ENCODE measurements at places on chromosomes 16 and 17.

DNA sequence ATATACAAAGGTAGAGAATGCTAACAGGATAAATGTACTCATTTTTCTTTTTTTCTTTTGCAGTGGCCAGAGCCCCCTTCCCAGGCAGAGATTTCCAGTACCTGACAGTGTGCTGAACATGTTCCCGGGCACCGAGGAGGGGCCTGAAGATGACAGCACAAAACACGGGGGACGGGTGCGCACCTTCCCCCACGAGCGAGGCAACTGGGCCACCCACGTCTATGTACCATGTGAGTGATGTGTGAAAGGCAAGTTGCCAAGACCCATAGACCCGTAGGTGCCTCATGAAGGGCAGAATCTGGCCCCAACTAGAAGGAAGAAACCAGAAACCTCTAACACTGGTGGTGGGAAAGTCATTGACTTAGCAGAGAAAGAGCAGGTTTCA lies 1.2 kb downstream of the USB1 start:
- H3K27me3 ChIP-seq, result no peaks in the 10 kb centered on the region
- peaks cover 6% of the 10 kb centered on the region for H3K36me3 ChIP-seq
- no peak overlapping the region for H3K4me3 ChIP-seq
- DNase-seq, result no peak
- no peak overlapping the region for H3K27ac ChIP-seq
- peaks cover 48% of the 10 kb centered on the region for H3K4me1 ChIP-seq

DNA sequence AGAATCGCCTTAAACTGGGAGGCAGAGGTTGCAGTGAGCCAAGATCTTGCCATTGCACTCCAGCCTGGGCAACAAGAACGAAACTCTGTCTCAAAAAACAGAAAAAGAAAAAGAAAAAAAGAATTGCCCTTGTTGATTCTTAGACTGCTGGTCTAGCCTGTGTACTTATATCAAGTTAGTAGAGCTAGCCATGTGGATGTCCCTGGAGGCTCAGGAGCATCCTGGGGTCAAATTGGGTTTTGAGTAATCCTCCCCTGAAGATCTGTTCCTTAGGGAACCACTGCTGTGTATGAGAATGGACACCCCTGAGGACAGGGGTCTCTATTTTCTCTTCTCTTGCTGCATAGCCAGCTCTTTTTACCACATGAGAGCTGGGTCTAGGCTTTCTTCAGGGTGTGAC lies 21.5 kb downstream of the SLC7A6OS start:
- H3K27ac ChIP-seq, result peak overlapping the region; percentile 80
- no peak overlapping the region for H3K4me3 ChIP-seq
- no peaks in the 10 kb centered on the region for H3K4me1 ChIP-seq
- no peaks in the 10 kb centered on the region for H3K27me3 ChIP-seq
- no peak for DNase-seq
- H3K36me3 ChIP-seq, result peaks cover 19% of the 10 kb centered on the region

DNA sequence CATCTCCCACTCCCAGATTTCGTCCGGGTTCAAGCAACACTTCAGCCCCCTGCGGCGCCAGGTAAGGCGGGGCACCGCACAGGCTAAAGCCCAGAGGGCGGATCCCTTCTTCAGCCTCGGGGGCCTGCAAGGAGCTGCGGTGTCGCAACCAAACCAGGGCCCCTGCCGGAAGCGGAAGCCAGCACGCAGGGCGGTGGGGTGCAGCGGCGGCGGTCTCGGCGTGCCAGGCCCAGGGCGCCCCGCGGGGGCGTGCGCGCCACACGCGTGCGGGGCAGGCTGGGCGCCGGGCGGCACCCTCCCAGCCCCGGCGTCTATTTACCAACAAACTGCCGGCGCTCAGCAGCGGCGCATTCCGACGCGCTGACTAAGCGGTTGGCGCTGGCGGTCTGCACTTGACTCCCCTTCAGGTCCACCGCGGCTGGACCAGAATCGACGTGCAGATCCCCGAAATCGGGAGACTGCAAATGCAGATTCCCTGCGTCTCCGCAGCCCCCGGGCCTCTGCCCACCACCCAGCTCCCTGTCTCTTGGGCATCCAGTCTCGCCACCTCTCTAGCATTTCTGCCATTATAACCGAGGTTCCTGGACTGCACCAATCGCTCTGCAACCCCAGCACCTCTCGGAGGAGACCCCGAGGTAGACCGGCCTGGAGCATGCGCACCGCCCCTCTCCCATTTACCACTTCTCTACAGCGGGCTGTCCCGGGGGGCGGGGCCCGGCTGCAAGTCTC lies 421 bp upstream of the DLX4 start:
- no peak for DNase-seq
- H3K4me3 ChIP-seq, result peak overlapping the region; percentile 50
- peaks cover 21% of the 10 kb centered on the region for H3K27me3 ChIP-seq
- H3K4me1 ChIP-seq, result no peaks in the 10 kb centered on the region
- no peak overlapping the region for H3K27ac ChIP-seq

DNA sequence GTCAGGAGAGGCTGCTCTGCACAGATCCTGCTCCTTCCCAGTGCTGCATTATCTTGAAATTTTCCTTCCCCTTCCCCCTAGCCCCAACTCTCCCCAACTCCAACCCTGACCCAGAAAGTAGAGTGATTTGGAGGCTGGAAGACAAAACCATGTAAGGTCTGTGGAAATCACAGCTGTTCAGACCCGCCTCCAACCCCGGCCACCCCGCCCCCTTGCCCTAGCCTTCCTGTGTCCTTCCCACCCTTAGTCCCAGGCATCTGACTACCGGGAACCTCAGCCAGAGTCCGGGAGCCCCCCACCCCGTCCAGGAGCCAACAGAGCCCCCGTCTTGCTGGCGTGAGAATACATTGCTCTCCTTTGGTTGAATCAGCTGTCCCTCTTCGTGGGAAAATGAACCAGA lies at the start of gene AOC3:
Gene AOC3, plus strand, starts transcription at position 246 of the 400 bp plus-strand sequence. Its CDS starts 145 bp downstream, at position 391.
- H3K27me3 ChIP-seq, result no peaks in the 10 kb centered on the region
- H3K36me3 ChIP-seq, result peaks cover 9% of the 10 kb centered on the region
- H3K4me1 ChIP-seq, result peaks cover 55% of the 10 kb centered on the region
- DNase-seq, result peak; percentile 66
- peak within 1 kb of the TSS; percentile 62 for H3K4me3 ChIP-seq
- peak within 1 kb of the TSS; percentile 90 for H3K27ac ChIP-seq

DNA sequence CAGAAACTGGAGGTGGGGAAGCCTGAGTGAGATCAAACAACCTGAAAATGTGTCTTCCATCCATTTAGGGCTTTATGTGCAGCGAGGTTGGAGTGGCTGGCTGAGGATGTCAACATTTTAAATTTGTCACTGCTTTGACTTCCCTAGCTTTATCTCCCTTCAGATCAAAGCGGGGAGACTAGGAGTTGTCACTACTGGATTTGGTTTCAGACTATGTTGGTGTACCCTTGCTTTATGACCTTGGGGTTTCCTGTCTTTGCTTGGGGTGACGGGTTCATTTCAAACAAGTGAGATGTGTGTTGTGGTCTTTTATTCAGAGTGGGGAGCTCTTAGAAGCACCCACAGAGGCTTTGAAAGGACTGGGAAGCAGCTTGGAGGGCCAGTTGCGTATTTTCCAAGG lies 25.6 kb downstream of the MSI2 start:
- no peak for DNase-seq
- H3K27ac ChIP-seq, result no peak overlapping the region
- peaks cover 13% of the 10 kb centered on the region for H3K36me3 ChIP-seq
- no peak overlapping the region for H3K4me3 ChIP-seq

DNA sequence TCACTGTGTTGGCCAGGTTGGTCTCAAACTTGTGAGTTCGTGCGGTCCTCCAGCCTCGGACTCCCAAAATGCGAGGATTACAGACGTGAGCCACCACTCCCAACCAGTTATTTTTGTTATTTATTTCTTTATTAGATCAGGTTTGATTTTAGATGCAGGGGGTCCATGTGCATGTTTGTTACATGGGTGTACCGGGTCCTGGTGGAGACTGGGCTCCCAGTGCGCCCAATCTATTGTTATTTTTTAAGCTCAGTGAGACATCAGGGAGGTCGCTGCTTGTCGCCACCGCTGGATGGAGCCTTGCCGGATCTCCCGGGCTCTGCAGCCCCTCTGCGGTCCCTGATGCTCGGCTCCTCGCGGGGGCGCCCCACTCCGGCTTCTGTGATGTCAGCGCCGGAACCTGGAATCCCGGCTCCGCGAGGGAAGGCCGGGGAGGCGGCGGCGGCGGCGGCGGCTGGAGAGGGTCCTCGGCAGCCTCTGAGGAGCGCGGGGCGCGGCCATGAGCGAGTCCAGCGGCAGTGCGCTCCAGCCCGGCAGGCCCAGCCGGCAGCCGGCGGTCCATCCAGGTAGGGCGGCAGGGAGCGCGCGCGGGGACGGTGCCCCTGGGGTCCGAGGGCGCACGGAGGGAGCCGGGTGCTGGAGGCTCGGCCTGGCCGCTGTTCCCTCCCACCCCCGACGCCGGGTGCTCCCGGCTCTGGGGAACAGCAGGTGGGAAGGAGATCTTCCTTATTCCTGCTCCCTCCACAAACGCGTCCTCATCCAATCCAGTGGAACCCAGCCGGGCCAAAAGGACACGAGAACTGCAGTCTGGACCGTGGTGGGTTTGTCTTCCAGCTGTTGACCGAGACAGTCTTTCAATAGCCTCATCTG lies at the start of gene TMC7:
Gene TMC7, plus strand, starts transcription at position 370 of the 870 bp plus-strand sequence. Its CDS starts 130 bp downstream, at position 500.
- H3K27me3 ChIP-seq, result no peaks in the 10 kb centered on the region
- peak within 1 kb of the TSS; percentile 28 for H3K27ac ChIP-seq
- H3K36me3 ChIP-seq, result no peaks in the 10 kb centered on the region
- H3K4me1 ChIP-seq, result peaks cover 7% of the 10 kb centered on the region

DNA sequence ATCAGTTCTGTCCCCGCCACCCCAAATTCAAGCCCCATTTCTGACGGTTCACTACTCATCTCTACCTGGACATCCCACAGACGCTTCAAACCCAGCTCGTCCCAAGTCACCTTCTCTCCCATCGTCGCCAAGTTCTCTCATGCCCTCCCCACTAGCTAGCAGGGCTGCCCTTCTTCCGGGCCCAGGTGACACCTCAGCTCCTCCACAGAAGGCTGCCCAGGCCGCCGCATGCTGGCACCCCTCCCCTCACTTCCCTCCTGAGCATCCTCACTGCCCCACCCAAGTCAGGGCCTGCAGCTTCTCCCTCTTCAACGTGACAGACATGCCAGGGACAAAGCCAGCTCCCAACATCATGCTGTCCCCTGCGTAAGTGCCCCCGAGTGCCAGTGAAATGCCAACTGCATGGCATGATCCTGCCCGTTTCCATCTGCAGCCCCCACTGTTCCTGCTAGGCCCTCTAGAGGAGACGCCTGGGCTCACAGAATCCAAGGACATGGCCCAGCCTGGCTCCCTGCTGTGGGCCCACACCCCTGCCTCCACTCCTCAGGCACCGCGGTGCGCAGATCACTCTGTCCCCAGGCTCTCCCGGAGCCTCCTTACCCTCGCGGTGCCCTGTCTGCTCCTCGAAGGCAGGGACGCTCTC lies 5.9 kb downstream of the CYB561 start:
- DNase-seq, result no peak
- peaks cover 33% of the 10 kb centered on the region for H3K27me3 ChIP-seq
- no peak overlapping the region for H3K27ac ChIP-seq

GRCh38 chr17:61135782-61136181 lies 263.9 kb upstream of the TBX2 start:
- H3K27me3 ChIP-seq, result no peaks in the 10 kb centered on the region
- no peaks in the 10 kb centered on the region for H3K4me1 ChIP-seq
- H3K27ac ChIP-seq, result peak overlapping the region; percentile 32
- no peak for DNase-seq
- no peaks in the 10 kb centered on the region for H3K36me3 ChIP-seq
- peak overlapping the region; percentile 26 for H3K4me3 ChIP-seq

DNA sequence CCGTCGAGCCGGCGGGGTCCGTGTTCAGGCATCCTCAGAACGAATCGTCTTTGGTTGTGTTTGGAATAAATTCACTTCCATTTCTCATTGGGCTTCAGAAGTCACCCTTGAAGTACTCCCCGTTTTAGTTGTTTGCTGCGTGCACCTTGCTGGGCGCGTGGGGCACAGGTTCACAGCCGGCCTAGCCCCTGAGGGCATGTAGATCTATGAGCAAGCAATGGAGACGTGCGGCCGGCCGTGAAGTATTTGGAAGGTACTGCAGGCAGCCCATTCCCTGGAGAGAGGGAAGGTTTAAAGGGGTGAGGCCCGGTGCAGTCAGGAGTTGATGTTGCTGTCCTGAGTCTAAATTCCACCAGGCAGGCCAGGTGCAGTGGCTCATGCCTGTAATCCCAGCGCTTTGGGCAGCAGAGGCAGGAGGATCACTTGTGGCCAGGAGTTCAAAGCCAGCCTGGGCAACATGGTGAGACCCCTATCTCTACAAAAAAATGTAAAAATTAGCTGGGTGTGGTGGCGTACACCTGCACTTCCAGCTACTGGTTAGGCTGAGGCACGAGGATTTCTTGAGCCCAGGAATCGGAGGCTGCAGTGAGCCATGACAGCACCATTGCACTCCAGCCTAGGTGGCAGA lies 714 bp downstream of the ACSF3 start:
- H3K27me3 ChIP-seq, result no peaks in the 10 kb centered on the region
- no peaks in the 10 kb centered on the region for H3K36me3 ChIP-seq
- peak overlapping the region; percentile 81 for H3K4me3 ChIP-seq
- H3K27ac ChIP-seq, result peak overlapping the region; percentile 63

DNA sequence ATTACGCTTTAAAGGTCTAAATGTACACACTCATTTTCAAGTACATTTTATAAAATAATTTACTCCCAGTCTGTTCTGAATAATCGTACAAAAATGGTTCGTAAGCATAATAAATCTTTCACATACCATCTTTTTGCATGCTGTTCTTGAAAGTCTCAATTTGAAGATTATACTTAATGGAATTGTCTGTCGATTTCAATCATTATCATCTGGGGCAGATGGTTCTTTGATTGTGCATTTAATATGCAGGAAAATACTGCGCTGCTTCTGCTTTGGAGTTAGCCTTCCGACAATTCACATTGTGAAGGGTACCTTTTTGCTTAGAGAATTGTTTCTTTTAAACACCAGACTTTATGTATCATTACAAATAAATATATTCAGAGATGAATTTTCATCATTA lies 262.8 kb downstream of the ABCC12 start:
- no peak overlapping the region for H3K27ac ChIP-seq
- no peaks in the 10 kb centered on the region for H3K36me3 ChIP-seq
- no peaks in the 10 kb centered on the region for H3K27me3 ChIP-seq
- H3K4me3 ChIP-seq, result no peak overlapping the region
- no peaks in the 10 kb centered on the region for H3K4me1 ChIP-seq

DNA sequence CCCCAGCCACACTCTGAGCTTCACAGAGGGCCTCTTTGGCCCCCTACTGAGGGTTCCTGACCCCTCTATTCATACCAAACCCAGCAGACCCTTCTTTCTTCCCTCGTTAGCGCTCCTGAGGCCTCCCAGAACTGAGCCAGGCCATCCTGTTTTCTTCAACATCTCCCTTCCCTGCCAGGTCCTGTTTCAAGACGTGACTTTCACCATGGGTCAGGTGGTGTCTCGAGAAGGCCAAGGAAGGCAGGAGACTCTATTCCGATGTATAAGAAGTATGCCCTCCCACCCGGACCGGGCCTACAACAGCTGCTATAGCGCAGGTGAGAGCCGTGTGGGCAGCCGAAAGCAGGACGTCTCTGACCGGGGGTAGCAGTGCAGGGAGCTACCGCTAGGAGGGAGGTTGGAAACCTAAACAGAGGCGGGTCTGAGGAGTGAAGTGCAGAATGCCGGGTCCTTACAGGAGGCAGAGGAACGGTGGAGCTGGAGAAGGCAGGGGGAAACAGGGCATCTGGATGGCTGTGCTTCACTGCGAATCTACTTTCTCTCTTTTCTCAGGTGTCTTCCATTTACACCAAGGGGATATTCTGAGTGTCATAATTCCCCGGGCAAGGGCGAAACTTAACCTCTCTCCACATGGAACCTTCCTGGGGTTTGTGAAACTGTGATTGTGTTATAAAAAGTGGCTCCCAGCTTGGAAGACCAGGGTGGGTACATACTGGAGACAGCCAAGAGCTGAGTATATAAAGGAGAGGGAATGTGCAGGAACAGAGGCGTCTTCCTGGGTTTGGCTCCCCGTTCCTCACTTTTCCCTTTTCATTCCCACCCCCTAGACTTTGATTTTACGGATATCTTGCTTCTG lies 1.3 kb upstream of the SENP3 start:
- peak overlapping the region; percentile 99 for H3K4me3 ChIP-seq
- DNase-seq, result peak; percentile 42
- H3K36me3 ChIP-seq, result peaks cover 16% of the 10 kb centered on the region
